Fibroblast of skin of right quadriceps (primary cell): ENCODE measurements at places on chromosomes 6 and 20.

- no peak for DNase-seq
These were observed 16.2 kb downstream of the FOXC1 start for GRCh38 chr6:1625794-1626435.

- peak; percentile 68 for DNase-seq
These were observed 38.8 kb upstream of the SIRPA start for GRCh38 chr20:1856424-1856823.

- no peak for DNase-seq
These were observed 10.7 kb upstream of the DUSP22 start for GRCh38 chr6:281469-282103.

DNA sequence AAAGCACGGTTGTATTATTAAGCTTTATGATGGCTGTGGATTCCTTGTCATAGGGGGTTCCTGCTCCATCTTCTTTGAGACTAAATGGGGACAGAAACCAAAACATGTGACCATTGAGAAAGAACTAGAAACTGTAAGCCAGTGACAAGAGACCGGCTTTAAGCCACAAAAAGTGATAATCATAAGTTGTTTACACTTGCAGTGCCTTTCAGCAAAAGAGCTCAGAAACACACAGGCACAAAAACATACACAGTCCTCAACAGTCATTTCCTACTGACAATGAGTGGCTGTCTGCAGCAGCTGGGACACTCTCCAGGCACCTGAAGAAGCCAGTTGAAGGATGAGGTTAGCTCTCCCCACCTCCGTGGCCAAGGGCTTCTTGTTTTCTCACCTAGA lies 20.0 kb upstream of the UBE2J1 start:
- DNase-seq, result no peak

GRCh38 chr6:2432292-2432691 lies 186.9 kb upstream of the GMDS start:
- peak; percentile 96 for DNase-seq

DNA sequence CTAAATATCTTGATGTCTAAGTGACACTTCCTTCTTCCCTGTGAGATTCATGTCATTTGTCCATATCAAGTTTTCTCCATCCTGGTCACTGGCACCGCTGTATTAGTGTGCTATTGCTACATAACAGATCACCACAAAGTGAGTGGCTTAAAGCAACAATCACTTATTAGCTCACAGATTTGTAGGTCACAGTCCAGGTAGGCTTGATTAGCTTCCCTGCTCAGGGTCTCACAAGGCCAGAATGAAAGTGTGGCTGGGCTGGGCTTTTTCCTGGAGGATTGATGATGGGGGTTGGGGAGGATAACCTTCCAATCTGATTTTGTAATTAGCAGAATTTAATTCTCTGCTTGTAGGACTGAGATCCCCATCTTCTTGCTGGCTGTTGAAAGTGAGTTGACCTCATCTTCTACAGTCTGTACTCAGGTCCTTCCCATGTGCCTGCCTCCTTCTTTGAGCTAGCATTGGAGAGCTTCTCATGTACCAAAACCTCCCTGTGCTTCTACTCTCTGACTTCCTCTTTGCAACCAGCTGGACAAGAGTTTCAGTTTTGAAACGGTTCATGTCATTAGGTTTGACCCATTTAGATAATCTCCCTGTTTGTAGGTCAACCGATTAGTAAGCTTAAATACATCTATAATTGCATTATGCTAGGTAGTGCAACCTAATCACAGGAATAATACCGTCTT lies 152.4 kb upstream of the MAN1A1 start:
- no peak for DNase-seq

GRCh38 chr6:97262676-97263075 lies 20.3 kb downstream of the MMS22L start:
- no peak for DNase-seq

DNA sequence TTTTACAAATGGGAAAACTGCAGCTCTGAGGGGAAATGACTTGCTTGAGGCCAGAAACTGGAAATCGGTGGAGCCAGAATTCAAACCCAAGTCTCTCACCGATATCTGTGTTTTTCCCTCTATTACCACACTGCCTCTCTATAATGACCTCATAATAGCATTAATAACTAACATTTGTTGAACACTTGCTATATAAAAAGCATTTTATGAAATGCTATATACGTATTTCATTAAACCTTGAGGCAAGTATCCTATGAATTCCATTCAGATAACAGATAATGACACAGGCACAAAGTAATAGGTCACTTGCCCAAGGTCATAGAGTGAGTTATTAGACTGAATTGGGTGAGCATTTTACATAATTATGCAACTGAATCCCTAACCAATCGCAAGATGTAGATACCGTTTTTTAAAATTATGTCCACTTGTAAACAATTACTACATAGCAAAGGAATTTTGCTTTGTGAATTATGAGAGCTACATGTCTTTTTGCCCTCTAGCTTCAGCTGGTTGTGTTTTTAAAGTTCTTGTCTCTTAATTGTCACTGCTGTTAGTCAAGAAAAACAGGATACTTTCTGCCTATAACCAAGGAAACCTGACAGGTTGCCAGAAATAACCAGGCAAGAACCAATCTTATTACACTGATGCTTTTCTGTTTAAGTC lies 4.7 kb downstream of the DSN1 start:
- no peak for DNase-seq

GRCh38 chr6:131400054-131400778 lies 172.8 kb upstream of the ARG1 start:
- peak; percentile 92 for DNase-seq

- no peak for DNase-seq
These were observed 140.0 kb downstream of the ARID1B start for GRCh38 chr6:156917213-156917612.

- no peak for DNase-seq
These were observed 190.3 kb downstream of the TAF4 start for GRCh38 chr20:61875221-61875885.

GRCh38 chr6:134414793-134415192 lies 96.9 kb upstream of the SGK1 start:
- DNase-seq, result no peak

DNA sequence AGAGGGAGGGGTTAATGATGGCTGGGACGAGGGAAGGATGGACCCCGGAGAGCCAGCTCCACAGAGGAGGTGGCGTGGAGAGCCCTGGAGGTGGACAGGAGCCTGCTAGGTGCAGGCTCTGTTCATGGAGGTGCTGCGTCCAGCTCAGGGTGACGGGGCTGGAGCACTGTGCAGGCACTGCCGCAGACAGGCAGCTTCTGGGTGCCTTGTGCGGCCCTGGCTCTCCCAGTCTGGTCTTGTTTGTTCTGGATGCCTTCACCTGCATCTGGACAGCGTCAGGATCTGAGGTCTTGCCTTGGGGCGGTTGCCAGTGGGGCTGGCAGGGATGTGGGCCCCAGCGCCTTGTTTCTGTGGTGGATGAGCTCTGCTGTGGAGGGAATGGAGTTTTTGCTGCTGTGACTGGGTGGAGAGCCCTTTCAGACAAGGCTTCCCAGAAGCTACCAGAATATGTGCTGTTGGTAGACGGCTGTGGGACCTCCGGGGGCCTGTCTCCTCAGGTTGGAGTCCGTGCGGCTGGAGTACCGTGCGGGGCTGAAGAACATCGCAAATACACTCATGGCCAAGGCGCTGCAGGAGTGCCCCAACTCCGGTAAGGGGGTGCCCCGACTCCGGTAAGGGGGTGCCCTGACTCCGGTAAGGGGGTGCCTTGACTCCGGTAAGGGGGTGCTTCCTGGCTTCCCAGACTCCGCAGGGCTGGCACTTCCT lies 7.8 kb upstream of the C20orf204 start:
- no peak for DNase-seq
